CD4-positive, alpha-beta T cell treated with Interleukin-1 beta for 1 hour (primary cell): ENCODE measurements at places on chromosomes 4 and X.

GRCh38 chrX:44890247-44890646 lies 17.3 kb downstream of the KDM6A start:
- DNase-seq, result no peak

DNA sequence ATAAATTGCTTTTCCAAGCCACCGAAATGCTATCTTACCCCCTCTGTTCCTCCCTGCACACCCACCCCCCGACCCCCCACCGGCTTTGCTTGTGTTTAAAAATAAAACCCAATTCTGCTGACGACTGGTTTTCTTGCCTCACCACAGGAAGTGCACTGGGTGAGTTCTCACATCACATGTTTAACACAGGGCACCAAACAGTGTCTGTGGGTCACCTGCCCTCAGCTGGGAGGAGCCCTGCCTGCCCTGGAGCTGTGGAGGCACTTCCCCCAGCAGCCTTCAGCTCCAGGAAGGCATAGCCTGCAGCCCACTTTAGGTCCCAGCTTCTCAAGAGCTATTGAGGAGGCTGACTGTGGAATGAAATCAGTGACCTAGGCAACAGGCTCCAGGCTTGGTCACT lies 8.8 kb downstream of the TMEM255A start:
- peak; percentile 68 for DNase-seq

DNA sequence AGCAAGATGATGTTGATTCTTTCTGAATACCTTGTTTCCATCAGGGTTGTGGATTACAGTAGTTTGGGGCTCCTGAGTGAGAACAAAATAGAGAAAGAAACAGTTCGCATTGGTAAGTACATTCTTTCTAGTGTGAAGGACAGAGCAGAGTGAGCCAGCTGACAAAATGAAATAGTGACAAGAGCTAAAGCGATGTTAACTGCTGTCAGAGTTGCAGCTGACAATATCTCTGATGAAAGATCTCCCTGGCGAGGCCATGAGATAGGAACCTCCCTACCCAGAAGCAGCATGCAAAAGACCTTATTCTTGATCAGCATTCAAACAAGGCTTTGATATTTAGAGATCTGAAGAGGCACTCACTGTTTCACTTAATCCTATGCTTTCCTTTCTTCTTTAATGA lies 258.6 kb downstream of the CAMK2D start:
- DNase-seq, result no peak

DNA sequence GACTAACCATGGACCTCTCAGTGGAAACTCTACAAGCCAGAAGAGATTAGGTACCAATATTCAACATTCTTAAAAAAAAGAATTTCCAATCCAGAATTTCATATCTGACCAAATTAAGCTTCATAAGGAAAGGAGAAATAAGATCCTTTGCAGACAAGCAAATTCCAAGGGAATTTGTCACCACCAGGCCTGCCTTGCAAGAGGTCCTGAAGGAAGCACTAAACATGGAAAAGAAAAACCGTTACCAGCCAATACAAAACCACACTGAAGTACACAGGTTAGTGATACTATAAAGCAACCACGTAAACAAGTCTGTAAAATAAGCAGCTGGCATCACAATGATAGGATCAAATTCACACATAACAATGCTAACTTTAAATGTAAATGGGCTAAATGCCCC lies 156.6 kb downstream of the FAM13A start:
- DNase-seq, result no peak

DNA sequence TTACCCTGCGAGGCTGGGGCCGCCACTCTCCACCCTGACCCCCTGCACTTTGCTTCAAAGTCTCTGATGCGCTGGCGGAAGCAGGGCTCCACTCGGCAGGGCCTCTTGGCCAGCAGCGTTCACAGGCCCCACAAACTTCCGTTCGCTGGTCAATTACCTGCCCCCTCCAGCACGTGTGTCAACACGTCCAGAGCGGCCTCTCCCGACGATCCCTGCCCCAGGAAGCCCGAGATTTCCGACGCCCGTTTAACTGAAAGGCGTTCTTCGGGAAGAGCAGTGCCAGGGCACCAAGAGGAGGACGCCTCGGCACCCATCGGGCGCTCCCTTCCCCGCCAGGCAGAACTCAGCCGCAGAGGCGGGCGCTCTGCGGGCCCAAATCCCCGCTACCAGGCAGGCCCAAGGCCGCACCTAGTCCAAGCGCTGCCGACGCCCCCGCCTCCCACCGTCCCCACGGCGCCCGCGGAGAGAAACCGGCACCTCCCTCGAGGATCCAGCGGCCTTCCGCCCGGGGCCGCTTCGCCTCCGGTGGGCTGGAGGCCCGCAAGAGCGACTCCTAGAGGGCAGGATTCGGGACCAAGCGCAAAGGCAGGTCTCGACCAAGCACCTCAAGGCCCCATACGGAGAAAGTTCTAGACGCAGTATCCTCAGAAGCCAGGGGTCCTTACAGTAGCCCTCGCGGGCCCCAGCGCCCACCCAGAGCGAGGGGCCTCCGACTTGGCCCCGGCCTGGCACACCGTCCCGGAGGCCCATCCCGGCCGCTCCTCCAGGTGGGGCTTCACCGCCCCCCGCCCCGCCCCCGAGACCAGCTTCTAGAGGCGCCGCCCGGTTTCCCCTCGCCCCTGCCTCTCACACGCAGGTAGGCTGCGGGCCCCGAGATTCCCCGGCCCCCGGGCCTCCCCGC lies 586 bp downstream of the BCAP31 start:
- no peak for DNase-seq

GRCh38 chrX:17960891-17961290 lies 99.8 kb upstream of the RAI2 start:
- DNase-seq, result no peak

DNA sequence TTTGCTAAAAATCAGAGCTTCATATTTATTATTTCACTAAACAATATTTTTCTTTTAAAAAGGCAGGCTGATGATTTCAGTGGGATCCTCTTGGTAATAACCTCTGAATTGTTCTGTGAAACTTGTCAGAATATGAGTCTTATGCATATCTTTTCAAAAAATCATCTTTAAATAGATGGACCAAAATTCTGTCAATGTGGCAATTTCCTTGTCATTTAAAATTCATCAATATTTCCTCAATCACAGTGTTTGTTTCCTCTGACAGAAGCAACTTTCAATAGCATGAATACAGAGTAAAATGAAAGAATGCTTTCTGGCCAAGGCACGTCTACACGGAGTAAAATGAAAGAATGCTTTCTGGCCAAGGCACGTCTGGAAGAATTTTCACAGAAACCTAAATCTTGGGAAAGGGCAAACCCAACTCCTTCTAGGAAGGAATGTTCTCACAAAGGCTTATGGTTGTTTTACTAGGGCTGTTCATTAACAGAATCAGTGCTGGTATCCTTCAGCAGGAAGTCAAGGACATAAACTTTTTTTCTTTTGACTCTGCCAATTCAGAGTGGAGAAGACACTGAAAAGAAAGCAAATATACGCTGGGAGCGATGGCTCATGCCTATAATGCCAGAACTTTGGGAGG lies 99.0 kb upstream of the GPR34 start:
- DNase-seq, result no peak

DNA sequence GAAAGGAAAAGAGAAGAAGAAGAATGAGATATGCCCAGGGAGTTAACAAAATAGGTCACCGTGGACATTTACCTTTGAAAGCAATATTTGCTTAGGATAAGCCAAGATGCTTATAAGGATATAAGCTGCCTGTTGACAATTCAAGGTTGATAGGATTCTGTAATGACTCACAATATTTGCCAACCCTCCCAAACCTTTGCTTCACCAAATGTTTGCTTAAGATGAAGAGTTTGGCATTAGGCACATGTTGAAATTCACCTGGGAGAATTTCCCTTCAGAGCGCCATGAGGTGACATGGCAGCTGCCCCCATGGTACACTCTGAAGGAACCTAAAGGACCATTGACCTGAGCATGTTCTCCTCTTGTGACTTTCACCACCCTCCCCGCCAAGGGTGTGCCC lies 4.6 kb downstream of the PALLD start:
- DNase-seq, result no peak

DNA sequence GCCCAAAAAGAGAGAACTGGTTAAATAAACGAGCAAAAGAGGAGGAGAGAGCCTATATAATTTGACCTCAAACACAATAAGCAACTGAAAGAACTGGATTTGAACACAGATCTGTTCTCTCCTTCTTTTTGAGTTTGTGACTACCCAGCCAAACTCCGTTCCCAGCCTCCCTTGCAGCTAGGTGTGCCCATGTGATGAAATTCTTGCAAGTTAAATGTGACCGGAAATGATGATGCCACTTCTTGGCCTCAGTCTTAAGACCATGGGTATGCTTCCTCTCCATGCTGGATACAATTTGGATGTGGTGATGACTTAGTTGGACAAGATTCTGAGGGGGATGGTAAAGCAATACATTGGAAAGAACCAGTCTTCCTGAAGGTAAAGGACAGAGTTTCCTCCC lies 204.1 kb downstream of the PTTG2 start:
- no peak for DNase-seq

- DNase-seq, result no peak
These were observed 122.6 kb upstream of the CPEB2 start for GRCh38 chr4:14879683-14880082.
